Stimulated activated CD4-positive, alpha-beta T cell treated with anti-CD3 and anti-CD28 coated beads, Interleukin-12 subunit alpha, Interleukin-12 subunit beta, amount 100 ng/mL, for 24 hours (primary cell): ENCODE measurements at places on chromosomes 6 and 20.
A peak's percentile ranks its signal among the peaks of the same experiment; 100 is the strongest.

DNA sequence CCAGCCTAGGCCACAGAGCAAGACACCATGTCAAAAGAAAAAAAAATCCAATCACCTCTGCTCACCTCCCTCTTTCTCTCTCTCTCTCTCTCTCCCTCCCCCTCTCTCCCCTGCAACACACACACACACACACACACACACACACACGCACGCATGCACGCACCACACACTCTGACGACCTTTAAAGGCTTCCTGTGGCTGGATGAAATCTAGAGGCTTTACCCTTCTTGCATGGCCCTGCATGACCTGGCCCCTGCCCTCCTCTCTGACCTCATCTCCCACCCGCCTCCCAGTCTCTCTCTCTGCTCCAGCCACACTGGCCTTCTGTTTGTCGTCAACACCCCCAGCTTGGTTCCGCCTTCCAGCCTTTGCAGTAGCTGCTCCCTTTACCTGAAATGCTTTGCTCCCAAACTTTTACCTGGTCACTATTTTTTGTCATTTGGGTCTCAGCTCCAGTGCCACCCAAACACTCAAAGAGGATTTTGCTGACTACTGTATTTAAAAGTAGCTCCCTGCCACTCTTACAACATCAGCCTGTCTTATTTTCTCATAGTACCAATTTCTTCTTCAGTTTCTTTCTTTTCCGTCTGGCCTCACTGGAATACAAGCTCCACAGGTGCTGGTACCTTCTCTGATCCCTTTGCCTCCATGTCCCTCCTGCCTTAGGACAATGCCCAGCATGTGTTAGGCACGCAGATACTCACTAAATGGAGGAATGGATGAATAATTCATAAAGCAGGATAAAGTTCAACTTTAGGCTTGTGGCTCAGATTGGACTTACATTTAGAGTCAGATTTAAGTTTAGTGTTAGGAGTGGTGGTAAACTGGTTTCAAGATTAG lies 4.3 kb upstream of the LTA start:
- no peak for DNase-seq

DNA sequence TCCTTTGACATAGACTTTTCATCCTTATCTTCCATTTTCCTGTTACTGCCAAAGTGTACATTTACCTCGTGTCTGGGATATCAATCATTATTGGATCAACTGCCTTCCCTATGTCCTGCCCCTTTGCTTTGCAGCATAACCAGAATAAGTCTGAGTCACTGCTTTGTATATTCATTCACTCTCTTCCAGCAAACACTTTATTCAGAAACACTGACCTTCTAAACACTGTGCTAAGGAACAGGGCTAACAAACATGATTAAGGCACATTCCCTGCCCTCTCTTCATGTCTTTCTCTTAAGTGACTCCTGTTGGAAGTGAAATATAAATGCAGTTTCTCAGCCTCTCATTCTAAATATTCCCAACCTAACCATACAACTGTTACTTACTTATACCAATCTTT lies 66.9 kb downstream of the COL19A1 start:
- no peak for DNase-seq

DNA sequence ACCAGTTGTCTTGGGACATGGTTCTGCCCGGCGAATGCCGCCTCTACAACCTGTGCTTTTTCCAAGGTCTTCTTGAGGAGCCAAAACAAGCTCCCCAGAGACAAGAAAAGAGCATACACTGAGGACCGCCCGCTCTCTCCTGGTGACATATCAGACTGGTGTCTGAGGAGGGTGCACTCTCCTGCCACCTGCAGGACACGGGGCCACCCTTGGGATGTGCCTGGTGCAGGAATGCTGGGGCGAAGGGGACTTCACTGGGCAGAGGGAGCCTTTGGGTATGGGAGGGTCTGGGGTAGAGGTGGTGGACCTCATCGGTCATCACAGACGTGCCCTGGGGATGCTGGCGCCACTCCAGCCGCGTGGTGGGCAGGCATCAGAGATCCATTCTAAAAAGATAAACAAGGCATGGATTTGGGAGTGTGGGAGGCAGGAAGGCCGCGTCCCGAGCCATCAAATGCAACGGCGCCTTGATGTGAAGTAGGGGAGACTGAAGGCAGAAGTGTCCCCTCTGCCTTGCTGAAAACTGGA lies 163.3 kb downstream of the CD83 start:
- DNase-seq, result no peak

- DNase-seq, result no peak
Observed at GRCh38 chr6:153149891-153150290, 18.8 kb upstream of the RGS17 start.

GRCh38 chr6:24710519-24711303 lies 8.2 kb downstream of the C6orf62 start:
- DNase-seq, result no peak

DNA sequence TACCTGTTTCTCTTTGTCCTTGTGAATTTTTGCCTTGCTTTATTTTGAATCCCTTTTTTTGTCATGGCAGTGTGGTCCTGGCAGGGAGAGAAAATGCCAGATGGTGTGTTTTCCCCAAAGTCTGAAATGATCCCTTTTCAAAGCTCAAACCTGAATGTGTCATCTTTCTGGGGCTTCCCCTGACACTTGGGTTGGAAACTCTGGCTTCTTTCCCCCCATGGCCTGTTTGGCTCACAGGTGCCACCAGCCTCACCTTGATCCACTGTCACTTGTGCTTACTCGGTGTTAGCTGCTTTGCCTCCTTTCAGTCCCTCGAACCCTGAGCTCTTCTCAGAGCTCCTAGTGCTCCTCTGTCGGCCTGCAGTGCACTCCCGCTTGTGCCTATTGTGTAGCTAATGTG lies 22.3 kb downstream of the MYBL2 start:
- no peak for DNase-seq

- DNase-seq, result no peak
Observed at GRCh38 chr20:51801122-51801822, 1.0 kb downstream of the SALL4 start.

GRCh38 chr6:119986934-119987549 lies 637.5 kb upstream of the MAN1A1 start:
- no peak for DNase-seq

GRCh38 chr6:63487103-63487813 lies 85.0 kb upstream of the LOC128125822 start:
- no peak for DNase-seq

GRCh38 chr6:81900616-81901015 lies 148.1 kb upstream of the TENT5A start:
- no peak for DNase-seq

DNA sequence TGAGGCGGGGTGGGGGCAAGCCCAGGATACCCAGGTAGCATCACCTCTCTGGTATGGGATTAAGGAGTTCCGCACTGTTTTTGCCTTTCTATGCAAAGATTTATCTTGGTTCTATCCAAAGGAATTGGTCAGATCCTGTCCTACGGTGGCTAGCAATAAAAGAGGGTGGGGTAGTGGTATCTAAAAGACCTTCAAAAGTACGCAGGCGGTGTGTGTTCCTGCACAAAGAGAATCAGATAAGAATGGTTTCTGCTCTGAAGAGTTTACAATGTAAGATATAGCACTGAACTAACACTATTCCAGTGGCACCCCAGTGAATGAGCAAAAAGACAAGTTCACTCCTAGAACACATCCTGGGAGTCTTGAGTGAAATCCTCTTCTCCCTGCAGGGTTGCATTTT lies 6.3 kb downstream of the MRPS18A start:
- no peak for DNase-seq

- no peak for DNase-seq
Observed at GRCh38 chr20:36629719-36630681, 16.0 kb downstream of the SLA2 start.

GRCh38 chr6:10084111-10084986 lies 330.5 kb downstream of the TFAP2A start:
- no peak for DNase-seq

DNA sequence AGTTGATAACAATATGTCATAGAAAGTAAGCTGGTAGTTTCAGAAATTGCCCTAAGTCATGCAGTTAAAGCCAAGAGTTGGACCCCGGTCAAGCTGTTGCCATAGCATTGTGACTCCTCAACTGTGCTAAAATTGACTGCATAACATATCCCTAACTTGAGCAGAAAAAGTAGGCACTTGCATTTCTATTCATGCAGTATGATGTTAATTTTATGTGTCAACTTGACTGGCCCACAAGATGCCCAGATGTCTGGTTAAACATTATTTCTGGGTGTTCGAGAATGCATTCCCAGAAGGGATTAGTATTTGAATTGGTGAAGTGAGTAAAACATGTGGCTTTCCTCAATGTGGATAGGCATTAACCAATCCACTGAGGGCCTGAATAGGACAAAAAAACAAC lies 136.4 kb downstream of the GPR63 start:
- no peak for DNase-seq

GRCh38 chr6:143059663-143060353 lies 881 bp upstream of the AIG1 start:
- DNase-seq, result no peak

DNA sequence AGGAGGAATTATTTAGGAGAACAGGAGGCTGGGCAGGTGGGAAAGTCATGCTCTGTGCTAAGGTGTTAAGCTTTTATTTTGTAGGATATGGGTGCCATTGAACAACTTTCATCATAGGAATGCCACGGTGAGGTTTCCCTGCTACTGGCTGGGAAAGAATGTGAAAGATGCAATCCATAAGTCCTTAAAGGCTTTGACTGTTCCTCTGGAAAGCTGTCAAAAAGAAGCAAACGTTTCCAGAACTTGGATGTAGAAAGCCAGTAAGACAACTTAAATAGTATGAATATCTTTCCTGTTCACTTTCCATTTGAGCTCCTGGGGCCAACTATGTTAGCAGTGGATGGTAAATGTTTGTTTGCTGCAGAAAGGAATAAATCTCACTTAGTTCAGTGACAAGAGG lies 574.4 kb downstream of the RNF144B start:
- no peak for DNase-seq

DNA sequence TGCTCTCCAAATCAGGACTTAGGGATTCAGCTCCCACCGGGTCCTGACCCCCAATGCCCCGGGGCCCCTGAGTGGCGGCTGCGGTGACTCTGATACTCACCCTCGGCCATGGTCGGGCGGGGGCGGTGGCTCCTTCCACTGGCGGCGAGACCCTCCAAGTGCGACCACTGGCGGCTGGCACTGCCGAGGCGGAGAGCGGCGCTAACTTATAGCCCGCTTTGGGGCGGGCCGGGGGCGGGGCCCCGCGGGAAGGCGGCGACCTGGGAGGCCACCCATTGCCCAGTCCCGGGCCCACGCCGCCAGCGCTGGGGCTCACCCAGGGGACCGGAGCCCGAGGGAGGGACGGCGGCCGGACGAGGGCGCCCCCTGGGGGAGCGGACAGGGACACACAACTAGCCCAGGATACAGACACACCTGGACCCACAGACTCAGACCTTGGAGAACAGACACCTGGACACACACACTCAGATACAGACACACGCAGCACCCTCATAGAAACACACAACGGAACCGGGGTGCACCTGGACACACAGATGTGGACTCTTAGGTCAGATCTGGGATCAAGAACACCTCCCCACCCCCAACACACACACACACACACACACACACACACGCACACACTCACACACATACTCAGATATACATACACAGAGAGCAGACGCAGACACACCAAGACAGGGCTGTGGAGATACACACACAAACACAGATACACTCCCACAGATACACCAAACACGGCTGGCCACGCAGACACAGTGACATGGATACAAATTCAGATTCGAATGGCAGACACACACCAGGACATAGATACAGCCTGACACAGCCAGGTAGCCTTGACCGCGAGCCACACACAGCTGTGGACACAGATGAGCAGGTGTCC lies at the start of gene TGM2:
TSS of gene TGM2 (minus strand) at position 182 of the 877 bp plus-strand sequence. CDS start at position 110, 72 bp downstream.
- DNase-seq, result peak; percentile 5

DNA sequence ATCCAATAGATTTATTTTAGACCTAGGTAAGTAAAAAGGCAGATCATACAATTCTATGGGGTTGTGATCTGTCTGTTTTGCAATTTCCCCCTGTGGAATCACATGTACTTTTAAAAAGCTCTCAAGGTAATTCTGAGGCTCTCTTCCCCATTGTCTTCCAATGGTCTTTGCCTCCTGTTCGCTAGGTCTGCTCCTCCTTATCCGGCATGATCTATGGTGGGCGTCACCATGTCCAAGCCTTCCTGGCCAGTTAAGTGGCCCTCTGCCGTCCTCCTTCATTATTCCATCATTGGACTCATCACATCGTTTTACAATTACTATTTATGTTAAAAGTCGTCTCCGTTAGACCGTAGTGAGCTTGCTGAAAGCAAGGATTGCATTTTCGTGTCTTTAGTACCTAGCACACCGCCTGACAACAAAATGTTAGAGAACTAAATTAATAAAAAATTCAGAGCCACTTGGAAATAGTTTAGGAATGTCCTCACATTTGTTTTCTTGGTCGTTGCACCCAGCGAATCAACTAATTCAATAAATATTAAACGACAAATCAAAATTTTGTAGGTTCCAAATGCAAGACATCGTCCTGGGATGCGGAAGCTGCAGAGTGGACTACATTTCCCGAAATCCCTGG lies 2.2 kb upstream of the STXBP5 start:
- no peak for DNase-seq

DNA sequence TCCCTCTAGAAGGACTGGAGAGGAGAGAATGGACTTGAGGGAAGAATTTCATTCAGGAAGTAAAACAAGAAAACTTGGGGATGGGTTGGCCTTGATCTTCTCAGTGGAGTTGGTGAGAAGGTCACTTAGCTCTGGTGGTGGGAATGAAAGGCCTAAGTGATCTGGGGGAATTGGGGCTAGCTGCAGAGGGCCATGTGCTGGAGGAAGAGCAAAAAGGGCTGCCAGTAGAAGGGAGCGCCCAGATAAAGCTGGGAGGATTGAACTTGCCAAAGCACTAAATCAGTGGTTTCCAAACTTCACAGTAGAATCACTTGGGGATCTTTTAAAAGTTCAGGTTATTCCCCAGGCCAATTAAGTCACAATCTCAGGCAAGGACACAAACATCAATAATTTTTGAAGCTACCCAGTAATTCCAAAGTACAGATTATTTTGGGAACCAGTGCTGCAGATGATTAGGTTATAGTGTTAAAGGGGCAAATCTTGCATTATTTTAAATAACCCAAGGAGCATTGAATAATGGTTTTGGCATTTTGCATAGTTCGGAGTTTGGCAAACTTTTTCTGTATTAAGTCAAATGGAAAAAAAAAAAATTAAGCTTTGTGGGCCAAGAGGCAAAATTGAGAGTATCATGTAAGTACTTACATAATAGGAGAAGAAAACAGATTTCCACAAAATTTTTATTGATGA lies 36.5 kb upstream of the RFPL4B start:
- no peak for DNase-seq
